Activated naive CD4-positive, alpha-beta T cell treated with anti-CD3 and anti-CD28 coated beads for 36 hours (primary cell): ENCODE measurements at places on chromosomes 16 and 17.

DNA sequence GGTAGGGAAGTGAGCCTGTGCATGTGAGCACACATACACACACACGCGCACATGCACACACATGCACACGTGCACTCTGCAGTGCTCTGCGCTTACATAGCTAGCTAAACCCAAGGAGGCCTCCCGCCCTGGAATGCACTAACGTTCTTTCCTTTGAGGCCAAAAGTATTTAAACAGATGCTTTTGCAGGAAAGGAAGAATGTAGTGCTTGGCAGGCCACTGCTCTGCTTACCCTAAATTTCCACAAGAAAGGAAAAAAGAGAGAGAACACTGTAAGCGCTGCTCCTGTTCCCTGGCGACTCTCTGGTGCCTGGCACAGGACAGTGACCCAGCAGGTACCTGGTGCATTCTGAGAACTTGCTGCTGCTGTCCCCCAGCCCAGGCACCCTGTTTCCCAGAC is 31.3 kb upstream of the MRPS23 start:
- no peaks in the 10 kb centered on the region for H3K36me3 ChIP-seq
- DNase-seq = no peak
- no peak overlapping the region for H3K4me3 ChIP-seq

- no peaks in the 10 kb centered on the region for H3K27me3 ChIP-seq
- no peak for DNase-seq
- H3K4me3 ChIP-seq = no peak overlapping the region
- no peak overlapping the region for H3K27ac ChIP-seq
Measured at GRCh38 chr17:60352071-60352470, 39.9 kb downstream of the USP32 start.

GRCh38 chr17:16975277-16975651 is 3.3 kb upstream of the TNFRSF13B start:
- H3K4me1 ChIP-seq = peaks cover 8% of the 10 kb centered on the region
- H3K27me3 ChIP-seq = no peaks in the 10 kb centered on the region
- DNase-seq = no peak
- H3K27ac ChIP-seq = no peak overlapping the region
- no peak overlapping the region for H3K4me3 ChIP-seq

GRCh38 chr17:16521070-16521727 is 29.2 kb upstream of the LRRC75A start:
- no peaks in the 10 kb centered on the region for H3K36me3 ChIP-seq
- H3K27ac ChIP-seq = no peak overlapping the region
- no peaks in the 10 kb centered on the region for H3K4me1 ChIP-seq
- peak; percentile 82 for DNase-seq
- peaks cover 26% of the 10 kb centered on the region for H3K27me3 ChIP-seq

DNA sequence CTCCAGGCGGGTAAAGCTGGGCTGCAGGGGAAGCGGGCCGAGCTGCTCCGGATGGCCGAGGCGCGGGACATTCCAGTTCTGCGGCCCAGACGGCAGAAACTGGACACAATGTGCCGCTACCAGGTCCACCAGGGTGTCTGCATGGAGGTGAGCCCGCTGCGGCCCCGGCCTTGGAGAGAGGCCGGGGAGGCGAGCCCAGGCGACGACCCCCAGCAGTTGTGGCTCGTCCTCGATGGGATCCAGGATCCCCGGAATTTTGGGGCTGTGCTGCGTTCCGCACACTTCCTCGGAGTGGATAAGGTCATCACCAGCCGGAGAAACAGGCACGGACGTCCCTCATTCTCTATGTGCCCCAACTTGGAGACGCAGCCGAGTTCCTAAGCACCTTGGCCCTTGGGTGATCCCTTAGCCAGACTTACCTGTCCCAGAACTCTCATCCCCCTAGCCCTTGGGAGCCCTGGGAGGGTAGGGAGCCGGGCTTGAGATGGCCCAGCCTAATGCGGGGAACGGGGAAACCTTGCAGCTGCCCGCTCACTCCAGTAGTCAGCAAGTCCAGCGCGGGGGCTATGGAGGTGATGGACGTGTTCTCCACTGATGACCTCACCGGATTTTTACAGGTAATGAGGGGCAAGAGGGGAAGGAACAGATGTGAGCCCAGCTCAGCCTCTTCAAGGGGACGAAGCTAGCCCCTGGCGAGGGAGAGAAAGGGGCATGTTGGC is 806 bp downstream of the MRM1 start:
- H3K27ac ChIP-seq = peak overlapping the region; percentile 85
- peaks cover 34% of the 10 kb centered on the region for H3K4me1 ChIP-seq
- DNase-seq = peak; percentile 12
- peak overlapping the region; percentile 87 for H3K4me3 ChIP-seq
- peaks cover 16% of the 10 kb centered on the region for H3K36me3 ChIP-seq
- no peaks in the 10 kb centered on the region for H3K27me3 ChIP-seq

- DNase-seq = no peak
- H3K27ac ChIP-seq = no peak overlapping the region
- peaks cover 9% of the 10 kb centered on the region for H3K4me1 ChIP-seq
Measured at GRCh38 chr17:74604200-74604599, 12.1 kb upstream of the CD300LD start.

- H3K27me3 ChIP-seq = no peaks in the 10 kb centered on the region
- no peaks in the 10 kb centered on the region for H3K36me3 ChIP-seq
- no peaks in the 10 kb centered on the region for H3K4me1 ChIP-seq
- H3K27ac ChIP-seq = no peak overlapping the region
- H3K4me3 ChIP-seq = no peak overlapping the region
Measured at GRCh38 chr16:64416216-64417005, 705.5 kb downstream of the CDH11 start.

- no peak overlapping the region for H3K4me3 ChIP-seq
- no peak overlapping the region for H3K27ac ChIP-seq
- H3K4me1 ChIP-seq = peaks cover 6% of the 10 kb centered on the region
- H3K27me3 ChIP-seq = no peaks in the 10 kb centered on the region
Measured at GRCh38 chr16:15682105-15682570, 32.1 kb downstream of the NDE1 start.

DNA sequence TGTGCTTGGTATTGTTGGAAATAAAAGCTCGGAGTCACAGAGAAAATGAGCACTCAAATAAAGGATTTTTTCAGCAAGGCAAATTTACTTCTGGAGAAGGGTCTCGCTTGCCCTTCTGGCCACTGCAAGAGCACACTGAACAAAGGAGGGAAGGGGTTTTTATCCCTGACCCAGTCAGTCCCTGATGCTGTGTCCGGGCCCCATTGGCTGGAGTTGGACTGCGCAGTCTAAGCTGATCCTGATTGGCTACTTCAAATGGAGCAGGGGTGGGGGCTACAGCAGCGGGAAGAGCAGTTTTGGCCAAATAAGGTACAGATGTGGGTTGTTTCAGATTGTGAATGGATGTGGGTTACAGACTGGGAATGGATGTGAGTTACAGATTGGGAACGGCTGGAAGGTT is 4.3 kb upstream of the NLRP1 start:
- peaks cover under 1% of the 10 kb centered on the region for H3K27me3 ChIP-seq
- no peak overlapping the region for H3K27ac ChIP-seq
- no peaks in the 10 kb centered on the region for H3K36me3 ChIP-seq
- H3K4me1 ChIP-seq = peaks cover 28% of the 10 kb centered on the region
- H3K4me3 ChIP-seq = no peak overlapping the region

- H3K27ac ChIP-seq = no peak overlapping the region
- H3K4me1 ChIP-seq = peaks cover 35% of the 10 kb centered on the region
- H3K27me3 ChIP-seq = no peaks in the 10 kb centered on the region
- DNase-seq = no peak
Measured at GRCh38 chr16:89491974-89492687, 1.8 kb upstream of the ANKRD11 start.

GRCh38 chr16:4338125-4338582 is 13.0 kb downstream of the PAM16 start:
- no peaks in the 10 kb centered on the region for H3K27me3 ChIP-seq
- no peak for DNase-seq
- H3K4me1 ChIP-seq = no peaks in the 10 kb centered on the region
- peaks cover 2% of the 10 kb centered on the region for H3K36me3 ChIP-seq
- no peak overlapping the region for H3K27ac ChIP-seq

- no peaks in the 10 kb centered on the region for H3K27me3 ChIP-seq
- H3K4me1 ChIP-seq = peaks cover 65% of the 10 kb centered on the region
- peak; percentile 51 for DNase-seq
- peak overlapping the region; percentile 30 for H3K4me3 ChIP-seq
- peaks cover 6% of the 10 kb centered on the region for H3K36me3 ChIP-seq
Measured at GRCh38 chr17:39755554-39756379, 18.0 kb downstream of the GRB7 start.

DNA sequence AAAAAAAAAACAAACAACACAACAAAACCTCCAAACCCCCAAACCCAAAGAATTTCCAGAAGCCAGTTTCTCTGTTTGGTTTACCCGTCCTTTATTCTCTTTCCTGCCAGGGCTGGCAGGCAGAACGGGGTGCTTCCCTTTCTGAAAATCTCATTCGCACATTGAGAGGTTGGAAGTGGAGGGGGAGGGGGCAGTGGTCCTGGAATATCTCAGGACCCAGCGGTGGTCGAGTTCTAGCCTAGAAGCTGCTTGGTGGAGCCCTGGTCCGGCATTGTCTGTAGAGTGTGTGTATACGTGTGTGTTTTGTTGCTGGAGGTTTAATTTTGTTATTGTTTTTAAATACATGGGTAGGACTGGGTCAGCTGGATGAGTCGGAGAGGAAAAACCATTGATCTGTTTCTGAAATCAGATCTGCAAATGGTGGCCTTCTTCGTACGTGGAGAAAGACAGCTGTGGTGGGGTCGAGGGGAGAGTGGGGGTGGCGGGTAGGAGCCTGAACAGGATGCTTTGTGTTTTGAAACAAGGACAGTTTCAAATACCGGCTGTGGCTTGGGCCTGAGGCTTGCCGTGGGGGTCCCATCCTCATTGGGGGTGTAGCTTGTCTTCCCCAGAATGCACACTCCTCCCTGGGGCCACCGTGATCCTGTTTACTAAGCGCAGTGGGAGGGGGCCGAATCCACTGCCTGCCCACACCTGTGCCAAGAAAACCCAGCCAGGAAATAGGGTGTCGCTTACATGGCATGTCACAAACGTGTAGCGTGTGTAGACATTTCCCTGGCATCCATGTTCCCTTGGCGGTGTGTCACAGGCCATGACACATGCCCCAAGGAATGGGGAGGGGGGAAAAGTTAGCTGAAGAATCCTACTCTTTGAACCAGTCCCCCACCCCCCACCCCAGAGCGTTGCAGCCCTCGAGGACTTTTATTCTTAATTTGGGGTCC is 1.6 kb downstream of the CMIP start:
- peaks cover 48% of the 10 kb centered on the region for H3K4me1 ChIP-seq
- peak overlapping the region; percentile 75 for H3K4me3 ChIP-seq
- H3K27me3 ChIP-seq = no peaks in the 10 kb centered on the region
- H3K36me3 ChIP-seq = peaks cover 2% of the 10 kb centered on the region
- DNase-seq = peak; percentile 59

- no peak overlapping the region for H3K4me3 ChIP-seq
- peaks cover 67% of the 10 kb centered on the region for H3K27me3 ChIP-seq
- no peak for DNase-seq
- H3K36me3 ChIP-seq = no peaks in the 10 kb centered on the region
Measured at GRCh38 chr17:49901460-49902331, 53.8 kb upstream of the TAC4 start.

- peaks cover 32% of the 10 kb centered on the region for H3K27me3 ChIP-seq
- H3K4me3 ChIP-seq = peak overlapping the region; percentile 42
- DNase-seq = no peak
- peaks cover 2% of the 10 kb centered on the region for H3K4me1 ChIP-seq
- H3K36me3 ChIP-seq = no peaks in the 10 kb centered on the region
- no peak overlapping the region for H3K27ac ChIP-seq
Measured at GRCh38 chr16:75264457-75264998, 13.1 kb upstream of the BCAR1 start.

DNA sequence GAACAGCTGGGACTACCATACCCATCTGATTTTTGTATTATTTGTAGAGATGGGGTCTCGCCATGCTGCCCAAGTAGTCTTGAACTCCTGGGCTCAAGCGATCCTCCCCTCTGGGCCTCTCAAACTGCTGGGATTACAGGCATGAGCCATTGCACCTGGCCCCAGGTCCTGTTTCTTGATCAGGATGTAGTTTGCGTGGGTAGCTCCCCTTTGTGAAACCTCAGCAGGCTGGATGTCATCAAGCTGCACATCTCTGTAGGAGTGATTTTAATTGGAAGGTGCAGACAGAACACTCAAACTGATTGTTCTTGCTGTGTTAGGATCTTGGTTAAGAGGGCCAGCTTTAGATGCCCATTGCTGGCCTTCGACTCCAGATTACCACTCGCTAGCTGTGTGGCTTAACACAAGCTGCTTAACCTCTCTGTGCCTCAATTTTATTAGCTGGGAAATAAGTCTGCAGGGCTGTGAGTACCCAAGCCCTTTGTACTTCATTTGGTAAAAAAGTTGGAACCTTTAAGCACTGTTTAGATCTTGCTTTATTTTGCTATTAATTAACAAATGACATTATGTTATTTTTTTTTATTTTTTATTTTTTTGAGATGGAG is 16.5 kb downstream of the BCO1 start:
- H3K4me1 ChIP-seq = no peaks in the 10 kb centered on the region
- no peaks in the 10 kb centered on the region for H3K27me3 ChIP-seq
- no peak for DNase-seq
- H3K4me3 ChIP-seq = no peak overlapping the region
- H3K36me3 ChIP-seq = no peaks in the 10 kb centered on the region
- no peak overlapping the region for H3K27ac ChIP-seq

- H3K36me3 ChIP-seq = no peaks in the 10 kb centered on the region
- no peak overlapping the region for H3K27ac ChIP-seq
- DNase-seq = no peak
- no peaks in the 10 kb centered on the region for H3K4me1 ChIP-seq
- no peak overlapping the region for H3K4me3 ChIP-seq
- peaks cover 5% of the 10 kb centered on the region for H3K27me3 ChIP-seq
Measured at GRCh38 chr16:85381738-85382592, 231.2 kb upstream of the GSE1 start.

GRCh38 chr16:48197294-48197693 is 41.5 kb upstream of the ABCC12 start:
- no peaks in the 10 kb centered on the region for H3K4me1 ChIP-seq
- H3K36me3 ChIP-seq = no peaks in the 10 kb centered on the region
- no peaks in the 10 kb centered on the region for H3K27me3 ChIP-seq
- DNase-seq = no peak
- H3K4me3 ChIP-seq = no peak overlapping the region

DNA sequence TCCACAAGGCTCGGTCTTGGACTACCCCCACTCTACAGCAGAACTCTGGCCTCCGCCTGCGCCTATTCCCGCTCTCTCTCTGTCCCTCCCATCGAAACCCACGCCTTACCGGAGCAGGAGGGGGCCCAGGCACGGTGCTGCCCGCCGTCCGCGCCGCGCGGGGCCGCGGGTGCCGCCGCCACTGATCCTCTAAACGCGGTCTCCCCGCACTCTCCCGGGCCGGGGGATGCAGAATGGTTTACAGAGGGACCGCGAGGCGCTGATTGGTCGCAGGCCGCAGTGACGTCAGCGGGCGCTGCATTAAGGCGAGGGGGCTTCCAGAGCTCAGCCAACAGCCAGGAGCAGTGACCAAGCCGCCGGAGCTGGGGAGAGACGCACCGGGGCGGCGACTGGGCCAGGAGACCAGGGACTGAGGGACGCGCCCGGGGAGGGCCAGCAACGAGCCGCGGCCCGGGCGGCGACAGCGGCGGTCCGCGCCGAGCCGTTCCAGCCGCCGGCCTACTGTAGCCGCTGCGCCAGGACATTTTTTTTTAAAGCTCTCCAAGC is 747 bp upstream of the LHX1 start:
- peaks cover 71% of the 10 kb centered on the region for H3K4me1 ChIP-seq
- no peak for DNase-seq
- no peaks in the 10 kb centered on the region for H3K36me3 ChIP-seq
- H3K4me3 ChIP-seq = peak overlapping the region; percentile 59
- no peak overlapping the region for H3K27ac ChIP-seq

GRCh38 chr16:88448461-88449266 is 4.4 kb upstream of the ZFPM1 start:
- no peak for DNase-seq
- no peaks in the 10 kb centered on the region for H3K36me3 ChIP-seq
- H3K4me1 ChIP-seq = peaks cover 7% of the 10 kb centered on the region
- no peak overlapping the region for H3K4me3 ChIP-seq
- H3K27me3 ChIP-seq = no peaks in the 10 kb centered on the region
- H3K27ac ChIP-seq = no peak overlapping the region

GRCh38 chr16:1431497-1432270 is 806 bp downstream of the PERCC1 start:
- no peaks in the 10 kb centered on the region for H3K36me3 ChIP-seq
- H3K27me3 ChIP-seq = no peaks in the 10 kb centered on the region
- H3K27ac ChIP-seq = no peak overlapping the region
